Aorta (tissue), 5 donors: ENCODE measurements at places on chromosomes 6 and 20. TPM values are rescaled to one million over a fixed set of nuclear protein-coding genes. Genes with fewer than 3 reads are reported as not detected.
A peak's percentile ranks its signal among the peaks of the same experiment; 100 is the strongest.

The TMC2 gene
- total RNA-seq: 0.15 TPM

DNA sequence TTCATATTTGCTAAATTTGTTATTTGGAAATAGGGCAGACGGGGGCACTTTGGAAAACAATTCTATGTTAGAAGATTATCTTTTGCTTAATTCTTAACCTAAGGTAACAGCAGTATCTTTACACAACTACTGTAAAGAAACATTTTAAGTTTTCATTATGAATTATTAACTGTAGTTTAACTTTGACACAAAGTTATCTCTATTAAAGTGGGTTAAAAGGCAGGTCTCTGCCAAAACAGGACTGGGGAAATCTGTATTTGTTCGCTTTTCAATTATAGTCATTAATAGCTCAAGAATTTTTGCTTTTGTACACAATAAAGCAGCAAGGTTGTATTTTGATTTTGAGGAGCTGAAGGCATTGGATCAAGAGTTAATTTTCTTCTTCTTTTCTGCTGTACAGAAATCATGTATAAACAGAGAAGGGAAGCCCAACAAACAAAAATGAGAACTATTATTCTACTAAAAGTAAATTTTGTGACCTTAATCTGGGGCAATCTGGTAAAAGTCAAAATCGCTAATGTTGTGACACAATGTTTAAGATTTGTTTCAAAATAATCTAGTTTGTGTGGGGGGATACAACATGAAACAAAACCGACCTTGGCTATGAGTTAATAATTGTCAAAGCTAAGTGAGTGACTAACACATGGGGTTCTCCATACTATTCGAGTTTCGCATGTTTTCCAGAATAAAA lies 2.9 kb downstream of the STAU1 start:
- no peak overlapping the region for H3K27ac ChIP-seq
- no peaks in the 10 kb centered on the region for H3K36me3 ChIP-seq
- no peaks in the 10 kb centered on the region for H3K4me1 ChIP-seq
- no peak for DNase-seq
- H3K27me3 ChIP-seq: no peaks in the 10 kb centered on the region

GRCh38 chr6:132490024-132490423 lies 22.9 kb downstream of the STX7 start:
- H3K4me3 ChIP-seq: no peak overlapping the region
- DNase-seq: peak; percentile 73
- peaks cover 2% of the 10 kb centered on the region for H3K4me1 ChIP-seq
- H3K27me3 ChIP-seq: no peaks in the 10 kb centered on the region
- H3K36me3 ChIP-seq: no peaks in the 10 kb centered on the region

- no peaks in the 10 kb centered on the region for H3K36me3 ChIP-seq
- H3K4me1 ChIP-seq: no peaks in the 10 kb centered on the region
- no peak overlapping the region for H3K4me3 ChIP-seq
- no peaks in the 10 kb centered on the region for H3K27me3 ChIP-seq
Observed at GRCh38 chr6:111207141-111207858, 120.0 kb downstream of the SLC16A10 start.

DNA sequence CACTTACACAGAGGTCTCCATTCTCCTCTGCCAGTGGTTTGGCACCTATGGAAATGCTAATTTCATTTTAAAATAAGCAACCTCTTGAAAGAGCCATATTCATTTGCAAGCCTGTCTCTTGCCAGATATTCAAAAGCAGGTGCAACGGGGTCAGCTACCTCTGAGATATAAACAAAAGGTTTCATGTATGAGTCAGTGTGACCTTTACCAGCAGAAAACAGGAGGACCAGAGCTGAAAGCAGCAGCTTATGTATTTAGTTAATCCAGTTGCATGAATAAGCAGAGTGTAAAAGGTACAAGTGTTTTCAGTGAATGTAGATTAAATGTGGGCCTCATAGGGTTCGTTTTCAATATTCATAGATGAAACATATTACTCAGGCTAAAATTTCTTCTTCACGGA lies 56.0 kb downstream of the TENT5A start:
- no peaks in the 10 kb centered on the region for H3K36me3 ChIP-seq
- no peak overlapping the region for H3K27ac ChIP-seq
- no peak overlapping the region for H3K4me3 ChIP-seq
- H3K27me3 ChIP-seq: no peaks in the 10 kb centered on the region

- H3K4me1 ChIP-seq: no peaks in the 10 kb centered on the region
- H3K36me3 ChIP-seq: no peaks in the 10 kb centered on the region
- DNase-seq: no peak
- H3K27ac ChIP-seq: no peak overlapping the region
Observed at GRCh38 chr20:61555566-61555965, 303.5 kb downstream of the CDH4 start.

DNA sequence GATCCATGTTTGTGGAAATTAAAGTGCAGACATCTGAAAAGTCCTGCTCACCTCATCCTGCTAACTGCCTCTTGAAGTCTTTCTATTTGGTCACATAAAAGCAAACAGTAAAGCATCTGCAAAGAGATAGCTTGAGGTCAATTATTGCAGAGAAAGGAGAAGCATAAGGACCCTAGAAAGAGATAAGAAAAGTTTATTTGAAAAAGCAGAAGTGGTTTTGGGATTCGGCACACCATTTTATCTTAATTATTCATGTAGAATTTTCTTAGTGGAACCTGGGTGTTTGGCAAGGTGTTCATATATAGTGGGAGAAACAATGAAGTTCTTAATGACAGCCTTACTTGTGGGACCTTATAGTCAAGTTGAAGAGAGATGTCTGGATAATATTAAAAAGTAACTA lies 280.8 kb downstream of the CENPW start:
- no peaks in the 10 kb centered on the region for H3K4me1 ChIP-seq
- H3K27ac ChIP-seq: no peak overlapping the region
- H3K36me3 ChIP-seq: no peaks in the 10 kb centered on the region
- no peak for DNase-seq
- no peak overlapping the region for H3K4me3 ChIP-seq

The SLC52A3 gene
- 0.78 TPM for total RNA-seq

The SLC44A4 gene
- 1.5 TPM for total RNA-seq

DNA sequence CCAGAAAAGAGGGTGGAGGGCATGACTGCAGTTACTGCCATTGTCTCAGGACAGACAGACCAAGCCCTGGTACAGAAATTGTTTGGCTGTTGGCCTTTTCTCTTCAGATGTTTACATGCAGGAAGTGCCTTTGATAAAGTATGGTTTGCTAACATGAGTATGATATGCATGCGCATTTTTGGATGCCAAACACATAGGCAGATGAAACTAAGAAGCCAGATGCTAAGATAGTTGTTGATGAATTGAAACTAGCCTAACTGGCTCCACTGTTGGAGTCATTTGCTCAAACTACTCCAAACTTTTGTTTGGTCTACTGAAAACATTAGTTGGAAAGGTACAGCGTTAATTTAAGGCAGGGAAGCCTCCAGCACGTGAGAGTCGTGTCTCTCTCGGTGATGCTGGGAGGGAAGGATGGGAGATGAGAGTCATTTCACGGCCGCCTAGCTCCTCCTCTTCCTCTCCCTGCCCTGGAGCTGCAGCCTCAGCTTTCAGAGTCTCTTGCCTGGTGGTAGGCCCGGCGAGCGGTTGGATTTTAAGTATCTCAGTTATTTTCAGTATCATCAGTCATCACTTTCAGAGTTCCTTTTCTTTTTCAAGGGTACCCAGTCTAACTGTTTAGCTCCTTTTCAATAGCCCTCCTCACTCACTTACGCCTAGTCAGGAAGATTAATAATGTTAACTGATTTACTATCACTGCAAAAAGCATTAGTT lies 29.7 kb downstream of the RREB1 start:
- peak; percentile 81 for DNase-seq
- H3K27ac ChIP-seq: no peak overlapping the region
- no peaks in the 10 kb centered on the region for H3K4me1 ChIP-seq
- no peaks in the 10 kb centered on the region for H3K27me3 ChIP-seq
- H3K36me3 ChIP-seq: no peaks in the 10 kb centered on the region

DNA sequence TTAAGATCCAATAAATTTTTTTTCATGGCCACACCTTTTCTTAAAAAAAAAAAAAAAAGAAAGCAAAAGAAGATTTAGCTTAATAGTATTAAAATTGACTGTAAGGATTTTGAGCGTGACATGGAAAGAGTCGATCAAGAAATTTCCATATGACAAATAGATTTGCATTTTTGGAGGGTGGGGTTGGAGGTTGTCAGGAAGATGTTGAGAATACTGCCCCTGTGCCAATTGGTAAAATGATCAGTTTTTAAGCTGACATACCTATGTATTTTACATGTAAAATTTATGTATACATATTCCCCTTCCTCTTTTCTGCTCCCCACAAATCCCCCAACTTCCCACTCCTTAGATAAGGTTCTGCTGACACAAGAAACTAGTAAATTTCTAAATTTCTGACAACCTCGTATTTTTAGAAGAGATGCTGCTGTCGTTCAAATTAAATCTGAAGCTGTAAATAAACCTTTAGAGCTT lies 520.9 kb downstream of the CD83 start:
- no peak overlapping the region for H3K4me3 ChIP-seq
- DNase-seq: no peak
- no peak overlapping the region for H3K27ac ChIP-seq
- no peaks in the 10 kb centered on the region for H3K36me3 ChIP-seq

DNA sequence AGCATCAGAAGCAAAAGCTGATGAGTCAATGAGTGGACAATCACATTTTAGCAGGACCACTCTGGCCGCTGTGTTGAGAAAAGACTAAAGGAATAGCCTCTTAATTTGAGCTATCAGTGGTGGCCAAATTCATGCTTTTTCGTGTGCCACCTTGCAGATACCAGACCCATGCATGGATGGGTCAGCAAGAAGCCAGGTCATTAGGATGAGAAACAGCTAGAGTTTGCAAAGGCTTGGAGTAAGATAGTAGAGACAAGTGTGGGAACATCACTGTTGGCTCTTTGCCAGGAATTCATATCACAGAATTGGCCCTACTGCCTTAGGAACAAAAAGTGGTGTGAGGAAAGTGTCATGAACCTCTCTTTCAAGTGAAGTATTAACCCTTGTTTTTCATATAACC lies 25.5 kb downstream of the MRAP2 start:
- no peak overlapping the region for H3K27ac ChIP-seq
- H3K4me3 ChIP-seq: no peak overlapping the region
- no peak for DNase-seq
- peaks cover 3% of the 10 kb centered on the region for H3K4me1 ChIP-seq
- peaks cover 2% of the 10 kb centered on the region for H3K36me3 ChIP-seq

DNA sequence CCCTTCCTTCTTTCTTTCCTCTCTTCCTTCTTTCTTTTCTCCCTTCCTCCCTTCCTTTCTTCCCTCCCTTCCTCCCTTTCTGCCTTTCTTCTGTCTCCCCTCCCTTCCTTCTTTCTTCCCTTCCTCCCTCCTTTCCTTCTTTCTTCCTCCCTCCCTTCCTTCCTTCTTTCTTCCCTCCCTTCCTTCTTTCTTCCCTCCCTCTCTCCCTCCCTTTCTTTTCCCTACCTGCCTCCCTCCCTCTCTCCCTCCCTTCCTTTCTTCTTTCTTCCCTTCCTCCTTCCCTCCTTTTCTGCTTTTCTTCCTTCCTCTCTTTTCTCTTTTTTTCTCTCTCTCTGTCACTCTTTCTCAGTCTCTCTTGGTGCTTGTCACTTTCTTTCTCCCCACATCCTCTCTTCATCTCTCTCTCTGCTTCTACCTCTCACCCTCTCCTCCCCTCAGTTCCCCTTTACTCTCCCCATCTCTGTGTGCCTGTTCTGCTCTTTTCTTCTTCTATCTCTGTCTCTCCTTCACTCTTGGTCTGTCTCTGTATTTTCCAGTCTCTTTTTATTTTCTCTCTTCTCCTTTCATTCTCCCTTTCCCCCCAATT lies 30.1 kb upstream of the FAM83D start:
- H3K4me1 ChIP-seq: no peaks in the 10 kb centered on the region
- no peak overlapping the region for H3K4me3 ChIP-seq
- H3K27me3 ChIP-seq: no peaks in the 10 kb centered on the region
- no peak overlapping the region for H3K27ac ChIP-seq
- no peaks in the 10 kb centered on the region for H3K36me3 ChIP-seq

The CASS4 gene
- total RNA-seq: 2.4 TPM

The TRIM31 gene
- total RNA-seq: not detected

DNA sequence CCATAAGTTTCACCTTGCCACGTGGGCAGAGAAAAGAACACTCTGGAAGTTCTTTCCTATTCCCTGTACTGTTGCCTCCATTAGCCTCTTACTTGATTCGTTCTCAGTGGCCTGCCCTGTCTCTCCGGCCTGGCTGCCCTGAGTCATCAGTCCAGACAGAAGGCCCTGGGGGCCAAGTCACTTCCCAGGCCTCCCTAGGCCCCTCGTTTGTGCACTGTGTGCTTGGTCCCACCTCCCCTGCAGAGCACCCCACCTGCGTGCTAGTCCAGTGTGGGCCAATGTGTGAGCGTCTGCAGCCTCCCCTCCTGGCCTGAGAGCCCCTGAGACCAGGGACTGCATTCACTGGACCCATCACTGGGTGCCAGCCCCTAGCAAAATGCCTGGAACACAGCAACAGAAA lies 191.2 kb upstream of the RREB1 start:
- H3K36me3 ChIP-seq: no peaks in the 10 kb centered on the region
- DNase-seq: no peak
- H3K4me3 ChIP-seq: no peak overlapping the region
- no peak overlapping the region for H3K27ac ChIP-seq
- H3K4me1 ChIP-seq: no peaks in the 10 kb centered on the region

DNA sequence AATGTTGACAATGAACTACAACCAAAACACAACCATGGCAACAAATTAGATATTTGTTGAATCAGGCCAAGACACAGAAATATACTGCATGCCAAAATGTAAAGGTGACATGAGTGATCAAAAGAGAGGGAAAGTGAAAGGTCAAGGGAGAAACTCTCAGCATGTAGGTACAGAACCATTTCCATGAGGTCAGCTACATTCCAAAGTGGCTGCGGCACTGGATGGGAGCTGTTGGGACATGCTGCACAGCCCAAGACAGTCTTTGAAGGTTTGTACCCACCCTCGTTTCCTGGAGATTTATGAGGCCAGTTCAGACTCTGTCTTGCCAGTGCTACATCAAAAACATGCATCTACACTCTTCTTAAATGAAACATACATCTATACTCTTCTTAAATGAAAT lies 579.9 kb downstream of the BMP2 start:
- H3K4me3 ChIP-seq: no peak overlapping the region
- no peaks in the 10 kb centered on the region for H3K36me3 ChIP-seq
- no peak for DNase-seq
- H3K4me1 ChIP-seq: no peaks in the 10 kb centered on the region
- H3K27me3 ChIP-seq: no peaks in the 10 kb centered on the region
- H3K27ac ChIP-seq: no peak overlapping the region

DNA sequence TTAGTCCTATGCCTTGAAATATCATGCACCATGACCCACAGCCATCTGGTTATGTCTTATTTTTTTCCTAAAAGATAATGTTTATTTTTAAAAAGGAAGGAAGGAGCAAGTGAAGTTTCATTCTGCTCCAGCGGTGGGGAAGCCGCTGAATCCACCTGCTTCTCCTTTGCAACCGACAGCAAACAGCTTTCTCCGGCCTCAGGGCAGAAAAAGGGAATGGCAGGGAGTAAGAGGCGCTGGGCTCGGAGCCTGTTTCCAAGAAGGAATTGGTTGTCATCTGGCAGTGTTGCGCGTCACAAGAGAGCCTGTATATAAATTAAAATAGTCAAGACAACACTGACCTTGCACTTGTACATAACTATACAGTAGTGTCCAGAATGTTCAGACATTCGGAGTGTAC lies 14.2 kb downstream of the GFRA4 start:
- DNase-seq: no peak
- H3K36me3 ChIP-seq: peaks cover 4% of the 10 kb centered on the region
- H3K27ac ChIP-seq: no peak overlapping the region
- no peak overlapping the region for H3K4me3 ChIP-seq
- H3K27me3 ChIP-seq: no peaks in the 10 kb centered on the region
